ENCODE measurements at places on chromosomes 11 and 22.

DNA sequence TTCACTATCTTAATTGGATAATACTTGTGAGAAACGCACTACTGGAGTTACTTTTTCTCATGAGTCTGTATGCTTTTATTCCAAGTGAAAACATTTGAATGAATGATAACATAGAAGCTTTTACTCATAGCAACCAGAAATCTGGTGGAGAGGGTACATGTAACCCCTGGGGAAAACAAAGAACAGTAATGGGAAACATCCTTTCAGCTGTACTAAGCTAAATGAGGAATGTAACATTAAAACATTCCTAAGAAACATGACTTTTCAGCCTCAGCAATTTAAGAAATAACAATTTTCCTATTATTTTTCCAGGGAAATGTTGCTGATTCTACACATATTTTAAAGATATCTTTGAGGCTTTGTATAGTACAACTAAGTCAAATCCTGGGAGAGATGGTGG is 97.2 kb upstream of the CEP126 start:
- no peak for DNase-seq

DNA sequence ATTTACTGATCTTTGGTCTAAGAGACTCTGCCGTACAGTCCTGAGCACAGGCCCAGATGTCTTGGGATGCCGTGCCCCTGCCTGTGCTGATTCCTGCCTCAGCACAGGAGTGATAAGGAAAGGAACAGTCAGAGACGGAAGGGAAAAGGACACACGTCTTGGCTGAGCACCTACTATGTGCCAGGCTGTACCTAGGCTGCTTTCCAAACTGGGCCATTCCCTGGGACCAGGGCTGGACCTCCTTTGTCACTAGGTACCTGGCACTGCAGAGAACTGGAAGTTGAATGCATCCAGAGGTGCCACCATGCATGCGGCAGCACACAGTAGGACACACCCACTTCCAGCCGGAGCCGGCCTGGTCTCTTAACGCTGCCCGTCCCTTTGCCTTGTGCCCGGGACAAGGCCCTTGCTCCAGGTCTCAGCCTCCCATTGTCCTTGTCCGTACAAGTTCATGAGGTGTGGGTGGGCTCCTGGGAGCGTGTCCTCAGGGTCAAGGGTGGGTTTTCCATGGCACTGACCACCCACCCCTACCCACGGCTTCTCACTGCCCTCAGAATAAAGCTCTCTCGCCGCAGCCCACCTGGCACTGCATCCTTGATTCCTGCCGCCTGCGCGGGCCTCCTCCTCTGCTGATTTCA is 1.1 kb upstream of the SSTR3 start:
- no peak for DNase-seq

GRCh38 chr11:27116684-27117083 is 76.1 kb downstream of the BBOX1 start:
- DNase-seq = no peak

GRCh38 chr22:29503811-29504372 is 23.9 kb downstream of the NEFH start:
- peak; percentile 76 for DNase-seq

DNA sequence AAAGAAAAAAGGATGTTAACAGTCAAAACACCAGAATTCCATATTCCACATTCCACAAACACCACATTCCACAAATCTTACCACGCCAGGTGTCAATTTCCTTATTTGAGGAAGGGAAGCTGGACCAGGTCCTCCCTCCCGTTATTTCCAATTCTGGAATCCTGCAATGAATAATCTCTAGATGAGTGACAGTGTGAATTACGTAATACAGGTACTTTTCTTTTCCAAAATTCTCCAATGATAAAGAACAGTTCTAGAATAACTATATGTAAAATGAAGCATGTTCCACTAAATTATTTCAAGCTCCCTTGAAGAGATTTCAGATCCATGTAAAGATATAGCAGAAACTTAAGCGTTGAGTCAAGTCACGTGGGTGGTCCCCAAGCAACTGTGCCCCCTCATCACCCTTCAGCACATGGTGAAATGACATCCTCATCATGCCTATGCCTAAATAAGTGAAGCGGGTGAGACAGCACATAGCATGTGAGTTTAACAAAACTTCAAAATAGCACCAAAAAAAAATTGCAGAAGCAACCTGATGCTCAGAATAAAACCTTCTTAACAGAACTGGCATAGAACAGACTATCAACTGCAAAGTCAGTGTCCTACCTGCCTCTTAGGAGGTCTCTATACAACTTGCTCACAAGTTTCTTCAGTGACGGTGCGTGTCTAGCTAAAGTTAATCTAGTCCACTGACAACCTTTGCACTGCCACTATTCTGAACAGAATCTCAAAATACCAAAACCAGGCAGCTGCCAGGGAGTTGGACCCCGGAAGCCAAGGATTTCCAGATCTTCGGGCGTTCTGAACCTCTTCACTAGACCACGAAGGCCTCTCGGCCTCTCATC is 876 bp downstream of the NFRKB start:
- DNase-seq = no peak

Data from neural progenitor cell (in vitro differentiated cells).